ENCODE measurements at places on chromosomes 1 and 21.

DNA sequence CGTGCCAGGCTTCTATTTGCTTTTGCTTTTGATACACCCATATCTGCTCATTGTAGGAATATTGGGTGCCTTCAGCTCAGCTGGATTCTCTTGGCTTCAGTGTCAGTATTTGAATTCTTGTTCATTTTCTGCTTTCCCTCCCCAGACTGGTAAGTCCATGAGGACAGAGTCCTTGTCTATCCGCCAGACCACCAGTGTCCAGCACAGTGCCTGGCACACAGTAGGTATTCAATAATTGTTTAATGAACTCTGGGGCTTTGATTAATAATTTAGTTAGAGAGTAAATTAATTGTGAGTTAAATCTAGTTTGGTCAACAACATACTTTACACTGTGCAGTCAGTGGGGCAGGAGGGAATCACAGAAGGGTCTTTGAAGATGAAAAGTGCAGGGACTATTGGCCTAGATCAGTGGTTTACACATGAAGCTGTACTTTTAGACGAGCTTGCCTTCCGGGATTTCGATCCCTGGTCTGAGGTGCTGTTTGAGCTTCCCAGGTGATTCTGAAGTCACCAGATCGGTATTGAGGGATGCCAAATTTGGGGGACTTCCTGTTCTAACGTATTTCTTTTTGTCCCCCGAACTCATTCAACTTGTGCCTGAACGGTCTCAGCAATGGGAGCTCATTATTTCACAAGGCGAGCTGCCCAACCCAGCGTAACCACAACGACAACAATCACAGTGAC is 119.1 kb upstream of the JUN start:
- DNase-seq: no peak

DNA sequence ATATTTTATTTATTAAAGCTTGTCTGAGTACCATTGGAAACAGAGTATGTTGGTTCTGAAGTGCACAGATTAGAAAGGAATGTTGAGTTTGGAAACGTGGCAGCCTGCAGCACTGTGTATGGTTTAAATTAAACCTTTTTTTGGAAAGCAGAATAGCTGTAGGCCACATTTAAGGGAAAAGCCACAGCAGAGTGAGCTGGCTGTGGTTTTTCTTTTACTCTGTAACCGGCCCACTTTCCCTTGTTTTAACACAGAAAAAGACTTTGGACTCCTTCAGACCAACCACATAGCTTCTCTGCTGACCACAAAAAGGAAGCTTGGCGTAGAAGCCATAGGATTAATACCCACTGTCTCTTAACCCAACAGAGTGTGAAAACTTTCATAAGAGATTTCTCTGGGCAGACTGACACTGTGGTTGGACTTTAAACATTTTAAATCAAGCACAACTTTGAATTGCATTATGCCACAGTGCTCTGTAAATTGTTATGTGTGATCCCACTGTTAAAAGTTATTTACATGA is 75.2 kb downstream of the NFIA start:
- DNase-seq: no peak

- DNase-seq: no peak
Measured at GRCh38 chr1:170204121-170204520, 58.4 kb downstream of the NTMT2 start.

DNA sequence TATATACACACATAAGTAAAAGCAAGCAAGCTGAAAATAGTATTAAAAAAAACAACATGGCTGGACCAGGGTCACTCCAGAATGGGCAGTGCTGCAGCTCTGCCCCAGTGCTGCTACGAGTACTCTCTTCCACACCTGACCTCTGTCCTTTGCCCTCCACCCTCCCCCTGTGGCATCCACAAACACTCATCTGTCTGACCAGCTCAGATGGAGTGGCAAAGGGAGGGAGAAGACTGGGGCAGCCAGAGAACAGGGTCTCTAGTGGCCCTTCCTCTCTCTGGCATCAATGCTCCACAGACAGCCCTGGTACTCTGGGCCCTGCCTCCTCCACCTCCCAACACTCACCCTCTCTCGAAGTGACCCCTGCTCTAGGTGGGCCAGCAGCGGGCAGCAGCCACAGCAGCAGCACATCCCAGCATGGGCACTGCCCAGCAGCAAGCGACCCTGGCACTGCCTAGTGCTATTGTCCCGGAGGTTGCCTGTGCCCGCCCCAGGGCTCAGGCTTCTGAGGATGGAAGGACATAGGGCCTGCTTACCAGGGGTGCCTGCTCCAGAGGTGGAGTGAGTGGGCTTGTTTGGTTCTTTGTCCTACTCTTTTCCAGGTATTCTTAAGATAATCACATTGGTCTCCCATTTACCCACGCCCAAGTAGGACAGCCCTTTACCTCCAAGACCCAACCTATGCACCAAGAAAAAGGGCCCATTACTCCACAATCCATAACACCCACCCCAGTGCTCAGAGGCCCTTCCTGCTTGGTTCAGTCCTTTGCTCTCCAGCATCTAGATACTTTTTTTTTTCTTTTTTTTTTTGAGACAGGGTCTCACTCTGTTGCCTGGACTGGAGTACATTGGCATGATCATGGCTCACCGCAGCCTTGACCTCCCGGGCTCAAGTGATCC is 6.2 kb downstream of the ARHGEF2 start:
- DNase-seq: no peak

GRCh38 chr1:232382671-232383070 is 247.3 kb downstream of the SIPA1L2 start:
- DNase-seq: no peak

DNA sequence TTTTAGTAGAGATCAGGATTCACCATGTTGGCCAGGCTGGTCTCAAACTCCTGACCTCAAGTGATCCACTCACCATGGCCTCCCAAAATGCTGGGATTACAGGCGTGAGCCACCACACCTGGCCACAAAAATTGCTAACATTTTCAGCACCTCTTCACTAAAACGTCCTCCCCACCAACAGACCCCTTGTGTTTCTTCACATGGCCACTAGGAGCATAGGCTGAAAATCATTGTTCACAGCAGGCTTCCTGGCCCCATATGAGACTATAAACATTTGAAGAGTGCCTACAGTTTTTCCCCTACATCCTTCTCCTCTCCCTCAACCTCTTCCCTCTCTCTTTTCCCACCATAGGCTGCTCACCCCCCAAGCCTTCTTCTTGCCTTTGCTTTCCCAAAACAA is 28.0 kb upstream of the SFPQ start:
- DNase-seq: no peak

- DNase-seq: no peak
Measured at GRCh38 chr1:54277451-54278341, 77.7 kb downstream of the MRPL37 start.

- no peak for DNase-seq
Measured at GRCh38 chr1:66678146-66678545, 74.1 kb upstream of the DYNLT5 start.

DNA sequence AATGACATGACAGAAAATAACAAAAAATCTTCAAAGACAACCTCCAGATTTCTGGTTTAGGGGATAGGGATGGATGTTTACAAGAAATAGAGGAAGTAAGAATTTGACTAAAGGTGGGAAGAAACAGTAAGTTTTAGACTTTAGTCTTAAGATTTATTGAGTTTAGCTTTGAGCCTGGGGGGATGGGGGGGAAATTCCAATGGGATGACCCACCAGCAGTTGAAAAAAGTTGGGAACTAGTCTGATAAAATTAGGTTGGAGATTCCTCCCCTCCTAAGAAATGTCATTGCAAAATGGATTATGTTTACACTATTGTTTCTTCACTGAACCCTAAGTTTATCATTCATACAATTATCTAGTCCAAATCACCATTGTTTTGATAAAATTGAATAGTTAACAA is 28.4 kb downstream of the WDR26 start:
- DNase-seq: no peak

DNA sequence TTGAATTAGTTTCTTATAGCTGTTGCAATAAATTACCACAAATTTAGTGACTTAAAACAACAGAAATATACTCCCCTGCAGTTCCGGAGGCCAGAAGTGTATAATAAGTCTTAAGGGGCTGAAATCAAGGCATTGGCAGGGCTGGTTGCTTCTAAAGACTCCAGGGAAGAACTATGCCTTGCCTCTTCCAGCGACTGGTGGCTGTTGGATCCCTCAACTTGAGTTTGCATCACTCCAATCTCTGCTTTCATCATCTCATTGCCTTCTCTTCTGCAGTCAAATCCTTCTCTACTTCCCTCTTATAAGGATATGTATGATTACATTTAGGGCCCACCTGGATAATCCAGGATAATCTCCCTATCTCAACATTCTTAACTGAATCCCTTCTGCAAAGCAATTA is 19.1 kb upstream of the MED18 start:
- no peak for DNase-seq

- peak; percentile 64 for DNase-seq
Measured at GRCh38 chr1:243495442-243496186, 239.8 kb downstream of the SDCCAG8 start.

- DNase-seq: no peak
Measured at GRCh38 chr1:4140821-4141220, 240.7 kb upstream of the C1orf174 start.

DNA sequence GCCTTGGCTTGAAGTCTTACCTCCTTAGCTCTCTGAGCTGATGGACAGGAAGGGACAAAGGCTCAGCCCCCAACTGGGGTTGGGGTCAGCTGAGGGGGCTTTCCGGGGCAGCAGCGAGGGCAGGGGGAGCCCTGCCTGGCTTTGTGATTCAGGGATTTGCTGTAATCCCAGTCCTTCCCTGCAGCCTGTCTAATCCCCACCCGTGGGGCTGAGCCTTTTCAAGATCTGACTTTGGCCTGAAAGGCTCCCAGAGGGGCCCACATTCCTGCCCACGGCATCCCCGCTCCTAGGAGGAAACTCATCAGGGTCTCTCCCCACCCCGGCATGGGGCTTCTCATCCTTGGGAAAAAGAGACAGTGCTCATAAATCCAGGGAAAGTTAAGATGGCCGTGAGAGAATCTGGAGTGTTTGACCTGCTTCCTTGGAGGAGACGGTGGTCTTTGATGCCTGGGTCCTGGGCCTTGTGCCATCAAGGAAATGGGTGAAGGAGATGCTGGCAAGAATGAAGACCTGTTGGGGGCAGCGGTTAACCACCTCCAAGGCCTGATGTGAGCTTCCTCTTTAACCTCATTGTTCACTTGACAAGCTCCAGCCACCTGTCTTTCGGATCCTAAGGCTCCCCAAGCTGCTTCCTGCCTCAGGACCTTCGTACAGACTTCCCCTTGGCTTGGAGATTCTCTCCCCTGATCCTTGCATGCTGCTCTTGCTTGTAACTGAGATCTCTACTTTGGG is 83.1 kb upstream of the WNT4 start:
- DNase-seq: no peak

- no peak for DNase-seq
Measured at GRCh38 chr1:192123212-192123611, 35.0 kb upstream of the RGS18 start.

DNA sequence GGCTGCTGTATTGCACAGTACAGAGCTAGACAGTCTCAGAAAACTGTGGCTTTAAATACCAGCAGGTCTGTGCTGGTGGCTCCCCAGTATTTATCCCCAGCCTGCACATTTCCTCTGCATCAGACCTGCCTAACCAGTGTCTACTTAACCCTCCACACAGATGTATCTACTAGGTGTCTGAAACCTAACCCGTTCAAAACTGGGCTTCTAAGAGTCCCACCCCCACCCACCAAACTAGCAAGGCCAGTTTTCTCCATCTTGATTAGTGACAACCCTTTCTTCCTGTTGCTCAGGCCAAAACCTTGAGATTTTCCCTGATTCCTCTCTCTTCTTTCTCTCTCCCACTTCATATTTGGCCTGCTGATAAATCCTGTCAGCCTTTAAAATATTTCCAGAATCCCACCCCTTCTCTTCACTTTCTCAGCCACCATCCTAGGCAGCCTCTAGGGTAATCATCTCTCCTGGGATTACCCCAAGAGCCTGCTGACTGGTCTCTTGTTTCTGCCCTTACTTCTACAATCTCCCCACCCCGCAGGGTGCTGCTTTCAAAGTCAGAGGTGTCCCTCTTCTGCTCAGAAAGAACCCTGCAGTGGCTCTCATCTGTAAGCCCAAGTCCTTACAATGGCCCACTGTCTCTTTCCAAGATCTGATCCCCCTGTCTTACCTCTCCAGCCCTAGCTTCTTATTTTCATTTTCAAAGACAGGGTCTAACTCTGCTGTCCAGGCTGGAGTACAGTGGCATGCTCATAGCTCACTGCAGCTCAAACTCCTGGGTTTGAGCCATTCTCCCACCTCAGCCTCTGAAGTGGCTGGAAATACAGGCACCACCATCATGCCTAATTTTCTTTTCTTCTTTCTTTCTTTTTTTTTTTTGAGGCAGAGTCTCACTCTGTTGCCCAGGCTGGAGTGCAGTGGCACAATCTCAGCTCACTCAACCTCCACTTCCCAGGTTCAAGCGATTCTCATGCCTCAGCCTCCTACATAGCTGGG is 45.2 kb downstream of the H3-3A start:
- DNase-seq: no peak

GRCh38 chr1:22702296-22703085 is 8.1 kb upstream of the EPHB2 start:
- no peak for DNase-seq

- DNase-seq: no peak
Measured at GRCh38 chr1:162982364-162982763, 86.8 kb upstream of the RGS4 start.

- peak; percentile 67 for DNase-seq
Measured at GRCh38 chr1:119713749-119714456, 2.2 kb downstream of the PHGDH start.

DNA sequence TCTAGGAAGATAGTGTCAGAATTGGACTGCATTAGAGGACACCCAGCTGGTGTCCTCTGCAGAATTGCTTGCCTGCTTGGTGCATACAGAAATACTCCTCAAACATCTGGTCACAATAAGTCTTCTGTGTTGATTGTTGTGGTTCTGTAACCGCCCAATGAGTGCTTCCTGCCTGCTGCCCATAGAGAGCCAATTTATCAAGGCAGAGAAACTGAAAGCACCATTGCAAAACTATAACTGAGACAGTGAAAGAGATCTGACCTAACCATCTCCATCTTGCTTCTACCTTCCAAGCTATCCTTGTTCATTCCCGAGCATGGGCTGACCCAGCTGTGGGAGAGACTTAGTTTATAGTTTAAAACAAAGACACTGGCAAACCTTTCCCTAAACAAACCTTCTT is 462.4 kb upstream of the RGS18 start:
- no peak for DNase-seq

DNA sequence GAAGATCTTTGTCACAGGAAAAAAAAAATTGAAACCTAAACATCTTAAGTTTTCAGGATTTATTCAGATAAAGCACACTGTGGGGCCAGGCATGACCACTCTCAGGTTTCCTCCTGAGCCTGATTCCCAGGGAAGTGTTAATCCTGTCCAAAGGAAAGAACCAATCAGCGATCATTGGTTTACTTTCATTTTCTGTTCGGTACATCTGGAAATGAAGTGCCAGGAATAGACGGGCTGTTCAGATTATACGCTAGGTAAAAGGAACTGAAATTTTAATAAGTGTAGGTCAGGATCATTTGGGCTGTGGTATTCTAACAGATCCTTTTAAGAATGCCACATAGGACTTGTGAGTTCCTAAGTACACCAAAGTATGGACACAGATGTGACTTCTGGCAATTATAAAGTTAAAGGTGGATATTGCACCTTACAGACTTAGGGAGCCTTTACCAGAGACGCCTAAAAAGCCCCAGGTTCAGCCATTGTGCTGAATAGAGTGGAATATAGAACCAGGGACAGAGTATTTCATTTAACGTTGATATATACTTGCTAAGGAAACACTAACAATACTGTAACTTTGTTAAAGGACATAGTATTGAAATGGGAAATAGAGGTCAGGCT is 9.3 kb upstream of the CACYBP start:
- DNase-seq: no peak
